ENCODE measurements at places on chromosomes 4 and X.
A peak's percentile ranks its signal among the peaks of the same experiment; 100 is the strongest.

DNA sequence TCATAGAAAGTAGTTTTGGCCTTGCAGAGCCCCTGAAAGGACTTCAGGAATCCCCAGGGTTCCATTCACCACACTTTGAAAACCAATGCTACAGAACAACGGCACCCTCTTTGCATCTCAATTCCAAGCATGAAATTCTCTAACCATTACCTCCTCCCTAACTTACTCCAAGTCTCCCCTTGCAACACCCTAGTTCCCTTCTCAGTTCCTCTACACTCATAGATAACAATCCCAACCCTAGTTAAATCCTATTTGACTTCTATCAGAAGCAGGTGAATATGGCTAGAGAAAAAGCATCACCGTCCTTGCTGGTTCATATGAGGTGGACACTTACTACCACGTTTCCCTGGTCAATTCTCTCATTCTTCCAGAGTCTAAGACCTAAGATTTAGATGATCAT lies 2.4 kb downstream of the RCHY1 start:
- no peak for DNase-seq

- DNase-seq, result no peak
Measured at GRCh38 chrX:93874554-93874953, 200.5 kb downstream of the FAM133A start.

DNA sequence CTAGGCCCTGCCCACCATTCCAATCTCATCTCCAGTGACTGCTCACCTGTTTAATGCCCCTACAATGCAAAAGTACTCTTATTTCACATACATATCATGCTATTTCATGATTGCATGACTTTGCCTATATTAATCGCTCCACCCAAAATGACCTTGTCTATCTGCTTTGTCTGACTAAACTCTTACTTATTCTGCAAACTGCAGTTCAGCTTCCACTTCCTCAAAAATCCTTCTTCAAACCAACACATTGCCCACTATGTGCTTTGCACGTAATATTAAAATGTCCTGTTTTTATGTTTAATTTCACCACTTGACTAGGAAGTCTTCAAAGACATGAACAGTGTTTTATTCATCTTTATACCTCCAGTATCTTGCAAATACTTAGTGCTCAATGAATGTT lies 229.6 kb downstream of the OPHN1 start:
- DNase-seq, result no peak

- DNase-seq, result no peak
Measured at GRCh38 chrX:9614016-9614415, 149.2 kb downstream of the TBL1X start.

- no peak for DNase-seq
Measured at GRCh38 chr4:13143222-13144070, 340.7 kb downstream of the RAB28 start.

DNA sequence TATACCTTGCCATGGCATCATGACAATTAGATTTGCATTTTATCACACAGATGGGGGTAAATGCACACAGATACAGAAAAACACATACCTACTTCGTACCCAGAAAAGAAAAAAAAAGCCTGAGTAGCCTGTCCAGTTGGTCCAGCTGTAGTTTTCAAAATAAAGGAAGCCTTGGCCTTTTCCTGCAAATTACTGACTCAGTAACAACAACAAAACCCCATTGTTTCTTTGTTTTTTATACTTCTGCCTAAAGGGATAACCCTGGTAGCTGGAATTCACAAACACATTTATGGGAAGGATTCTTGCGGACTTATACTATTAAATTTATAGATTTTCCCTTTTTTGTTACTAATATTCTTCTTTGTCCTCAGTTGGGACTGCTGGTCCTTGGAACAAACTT lies 156.4 kb upstream of the PCDH10 start:
- no peak for DNase-seq

GRCh38 chrX:123713434-123713833 lies 19.4 kb downstream of the THOC2 start:
- DNase-seq, result no peak

GRCh38 chr4:52838729-52839586 lies 23.2 kb upstream of the RASL11B start:
- DNase-seq, result no peak

GRCh38 chr4:108210989-108211835 lies 42.5 kb upstream of the LEF1 start:
- no peak for DNase-seq

GRCh38 chr4:39446842-39447573 lies 11.7 kb downstream of the RPL9 start:
- peak; percentile 34 for DNase-seq

DNA sequence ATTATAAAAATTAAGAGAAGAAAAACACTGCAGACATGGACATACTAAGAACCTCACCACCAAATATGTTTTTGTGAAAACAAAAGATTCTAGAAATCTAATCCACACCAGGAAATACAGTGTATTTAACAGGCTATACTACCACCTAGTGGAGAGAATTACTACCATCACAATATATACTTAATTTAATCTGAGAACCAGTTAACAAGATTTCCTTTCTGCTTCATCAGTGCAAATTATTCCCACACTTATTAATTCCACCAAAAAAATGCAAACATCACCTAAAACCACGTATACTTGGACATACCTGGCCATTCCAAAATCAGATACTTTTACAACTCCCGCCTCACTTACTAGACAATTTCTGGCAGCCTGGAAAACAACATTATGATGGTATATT lies 7.0 kb upstream of the TXK start:
- DNase-seq, result no peak

DNA sequence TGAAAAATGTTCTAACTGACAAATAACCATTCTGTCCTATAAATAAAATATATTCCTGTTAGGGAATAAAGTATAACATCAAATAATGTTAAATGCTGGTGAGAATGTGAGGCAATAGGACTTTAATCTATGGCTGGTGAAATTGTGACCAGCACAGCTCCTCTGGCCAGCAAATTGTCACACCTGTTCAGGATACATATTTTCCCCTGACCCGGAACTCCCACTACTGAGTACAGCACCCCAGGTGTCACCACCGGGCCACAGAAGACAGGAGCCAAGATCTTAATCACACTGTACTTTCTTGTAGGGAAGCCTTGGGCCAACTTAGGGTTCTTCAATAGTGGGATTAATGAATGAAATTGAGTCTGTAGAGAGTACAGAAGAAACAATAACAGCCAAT lies 33.2 kb downstream of the C4orf33 start:
- DNase-seq, result no peak

GRCh38 chr4:154305616-154306015 lies 186.0 kb downstream of the DCHS2 start:
- DNase-seq, result no peak

DNA sequence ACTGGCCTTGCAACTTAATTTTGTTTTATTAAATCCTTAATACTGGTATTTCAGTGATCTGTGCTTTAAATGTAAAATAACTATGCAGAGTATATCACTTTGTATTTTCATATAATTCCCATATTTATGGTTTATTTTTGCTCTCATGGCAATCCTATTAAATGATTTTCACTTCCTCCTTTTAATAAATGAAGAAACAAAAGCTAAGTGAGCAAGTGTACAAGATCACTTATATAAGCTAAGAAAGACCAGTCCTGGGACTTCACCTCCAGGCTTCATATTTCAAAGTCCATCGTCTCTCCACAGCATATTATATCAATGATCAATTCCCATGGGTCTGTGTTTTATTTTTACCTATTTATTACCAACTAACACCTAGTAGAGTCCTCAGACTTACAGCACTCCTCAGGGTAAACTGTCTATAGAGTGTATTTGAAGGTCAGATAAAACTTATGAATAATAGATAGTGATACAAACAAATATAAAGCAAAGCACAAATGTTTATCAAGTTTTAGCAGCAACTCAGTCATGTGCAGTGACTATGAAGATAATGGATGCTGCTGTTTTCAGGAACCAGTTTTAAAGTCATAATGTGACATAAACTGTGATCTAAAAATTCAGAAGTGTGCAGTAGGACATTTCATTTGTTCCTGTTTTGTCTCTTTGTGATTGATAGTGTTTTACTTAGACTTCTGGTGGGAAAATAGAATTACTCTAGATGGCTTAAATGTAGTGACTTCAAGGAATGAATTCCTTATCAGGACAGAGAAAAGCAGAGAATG lies 56.8 kb downstream of the ARHGAP24 start:
- no peak for DNase-seq

GRCh38 chr4:169164669-169165415 lies 105.9 kb downstream of the SH3RF1 start:
- DNase-seq, result no peak

GRCh38 chr4:143337600-143338287 lies 1.1 kb downstream of the GAB1 start:
- no peak for DNase-seq

DNA sequence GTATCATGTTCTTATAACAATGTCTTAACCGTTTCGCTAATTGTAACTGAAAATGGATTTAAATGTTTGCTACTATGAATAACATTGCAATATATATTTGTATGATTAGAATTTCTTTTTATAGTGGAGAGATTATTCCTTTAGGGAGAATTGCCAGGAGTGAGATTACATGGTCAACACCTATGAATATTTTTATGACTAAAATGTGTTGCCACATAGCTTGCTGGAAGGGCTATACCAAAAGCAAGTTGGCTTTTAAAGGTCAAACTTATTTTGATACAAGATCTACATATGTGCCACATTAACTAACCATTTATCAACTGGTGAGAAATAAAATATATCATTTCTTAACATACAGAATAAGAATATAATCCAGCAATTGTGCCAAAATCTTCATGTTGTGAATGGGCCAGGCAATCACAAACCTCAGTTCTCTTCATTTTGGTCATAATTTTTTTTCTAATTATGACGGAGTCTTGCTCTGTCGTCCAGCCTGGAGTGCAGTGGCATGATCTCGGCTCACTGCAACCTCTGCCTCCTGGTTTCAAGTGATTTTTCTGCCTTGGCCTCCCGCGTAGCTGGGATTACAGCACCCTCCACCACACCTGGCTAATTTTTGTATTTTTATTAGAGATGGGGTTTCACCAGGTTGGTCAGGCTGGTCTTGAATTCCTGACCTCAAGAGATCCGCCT lies 10.0 kb upstream of the EGF start:
- DNase-seq, result no peak

- DNase-seq, result no peak
Measured at GRCh38 chr4:70895405-70895804, 6.8 kb upstream of the MOB1B start.

- no peak for DNase-seq
Measured at GRCh38 chr4:10321931-10322330, 135.3 kb downstream of the ZNF518B start.
